ENCODE measurements at places on chromosomes 3 and 15.

DNA sequence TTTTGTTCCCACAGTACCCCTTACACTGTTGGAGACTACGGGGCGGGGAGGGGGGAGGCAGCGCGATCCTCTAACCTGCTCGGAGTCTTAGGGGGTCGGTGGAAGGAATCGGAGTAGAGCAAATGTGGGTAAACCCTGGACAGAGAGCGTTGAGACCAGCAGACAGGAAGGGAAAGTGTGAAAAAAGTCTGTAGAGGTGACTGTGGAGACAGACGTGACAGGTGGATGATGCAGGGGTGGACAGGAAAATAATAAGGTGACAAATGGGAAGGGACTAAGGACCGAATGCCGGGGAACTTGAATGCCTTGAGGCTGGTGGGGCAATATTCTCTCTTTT lies 424 bp downstream of the EAF2 start:
- DNase-seq, result no peak

DNA sequence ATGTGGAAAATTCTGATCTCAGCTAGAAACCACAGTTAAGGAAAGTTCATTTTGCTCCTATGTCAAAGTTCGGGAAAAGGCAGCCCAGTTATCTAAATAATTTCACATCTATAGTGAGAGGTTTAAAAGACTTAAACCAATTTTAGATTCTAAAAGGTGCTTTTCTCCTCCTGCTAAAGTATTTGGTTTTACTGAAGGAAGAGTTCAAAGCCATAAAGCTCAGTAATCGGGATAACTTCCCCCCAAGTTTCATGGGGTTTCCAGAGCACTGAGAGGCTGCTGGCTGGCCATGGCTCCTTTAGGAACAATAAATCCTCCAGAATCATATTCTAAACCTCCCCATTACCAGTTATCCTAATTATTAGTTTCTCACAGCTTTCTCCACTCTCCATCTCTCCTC lies 38.2 kb downstream of the ZIC4 start:
- DNase-seq, result no peak

GRCh38 chr3:65169961-65170360 lies 482.2 kb upstream of the ADAMTS9 start:
- no peak for DNase-seq

DNA sequence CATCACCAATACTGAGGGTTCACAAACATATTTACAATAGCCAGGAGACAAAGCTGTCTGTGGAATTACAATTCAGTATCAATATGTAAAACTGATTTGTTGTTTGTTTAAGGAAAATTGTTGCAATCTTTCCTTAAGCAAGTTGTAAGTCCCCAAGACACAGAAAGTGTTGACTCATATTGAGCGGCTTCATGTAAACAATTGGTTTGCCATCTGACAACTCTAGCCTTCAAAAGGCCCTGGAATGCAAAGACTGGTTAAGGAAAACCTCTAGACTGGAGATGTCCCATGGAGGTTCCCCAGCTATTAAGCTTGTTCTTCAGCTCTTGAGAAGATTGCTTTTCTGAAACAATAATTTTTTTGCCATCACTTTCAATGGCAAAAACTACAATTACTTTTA lies 283.7 kb upstream of the PROK2 start:
- no peak for DNase-seq

GRCh38 chr3:128349963-128350599 lies 116.6 kb downstream of the DNAJB8 start:
- DNase-seq, result no peak

DNA sequence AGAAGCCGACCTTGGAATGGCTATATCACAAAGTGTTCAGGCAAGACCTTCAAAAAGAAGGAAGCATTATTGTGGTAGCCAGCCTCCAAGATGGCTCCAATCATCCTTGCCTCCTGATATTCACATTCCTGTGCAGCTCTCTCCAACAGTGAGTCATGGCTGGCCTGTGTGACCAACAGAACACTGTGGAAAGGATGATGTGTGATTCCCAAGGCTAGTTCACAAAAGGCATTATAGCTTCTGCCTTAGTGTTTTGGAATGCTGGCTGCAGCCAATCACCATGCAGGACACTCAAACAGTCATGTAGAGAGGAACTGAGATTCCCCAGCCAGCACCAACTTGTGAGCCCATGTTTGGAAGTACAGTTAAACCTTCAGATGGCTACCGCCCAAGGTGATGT lies 102.6 kb downstream of the EFL1 start:
- no peak for DNase-seq

GRCh38 chr3:142910280-142910679 lies 21.4 kb upstream of the PCOLCE2 start:
- DNase-seq, result no peak

- DNase-seq, result no peak
Observed at GRCh38 chr3:61422945-61423673, 138.3 kb upstream of the PTPRG start.

- no peak for DNase-seq
Observed at GRCh38 chr3:155308831-155309230, 15.3 kb upstream of the STRIT1 start.

DNA sequence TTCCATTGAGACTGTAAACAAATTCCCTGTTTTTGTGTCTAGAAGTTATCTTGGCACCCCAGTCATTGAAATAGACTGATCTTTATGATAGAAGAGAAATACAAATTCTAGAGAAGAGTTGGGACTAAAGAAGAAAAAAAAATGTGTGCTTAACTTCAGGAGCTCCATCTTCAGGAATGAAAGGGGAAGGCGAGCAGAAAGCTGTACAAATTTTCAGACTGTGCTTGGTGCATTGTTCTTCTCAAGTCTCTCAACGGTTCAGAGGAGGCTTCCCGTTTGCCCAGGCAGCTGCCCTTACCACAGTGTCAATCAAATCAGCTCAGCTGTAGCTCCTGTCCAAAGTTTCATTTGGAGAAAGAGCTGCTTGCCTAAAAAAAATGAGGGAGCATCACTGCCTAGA lies 41.7 kb downstream of the OXSM start:
- no peak for DNase-seq

DNA sequence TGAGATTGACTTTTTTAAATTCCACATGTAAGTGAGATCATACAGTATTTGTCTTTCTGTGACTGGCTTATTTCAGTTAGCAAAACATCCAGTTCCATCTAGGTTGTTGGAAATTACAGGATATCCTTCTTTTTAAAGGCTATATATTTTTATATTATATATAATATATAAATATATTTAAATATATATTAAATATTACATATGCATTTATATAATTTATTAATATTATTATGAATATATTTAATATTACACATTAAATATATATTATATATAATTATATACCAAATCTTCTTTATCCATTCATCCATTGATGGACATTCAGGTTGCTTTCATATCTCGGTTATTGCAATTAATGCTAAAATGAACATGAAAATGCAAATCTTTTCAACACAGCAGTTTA lies 49.9 kb downstream of the FAM227B start:
- DNase-seq, result no peak

DNA sequence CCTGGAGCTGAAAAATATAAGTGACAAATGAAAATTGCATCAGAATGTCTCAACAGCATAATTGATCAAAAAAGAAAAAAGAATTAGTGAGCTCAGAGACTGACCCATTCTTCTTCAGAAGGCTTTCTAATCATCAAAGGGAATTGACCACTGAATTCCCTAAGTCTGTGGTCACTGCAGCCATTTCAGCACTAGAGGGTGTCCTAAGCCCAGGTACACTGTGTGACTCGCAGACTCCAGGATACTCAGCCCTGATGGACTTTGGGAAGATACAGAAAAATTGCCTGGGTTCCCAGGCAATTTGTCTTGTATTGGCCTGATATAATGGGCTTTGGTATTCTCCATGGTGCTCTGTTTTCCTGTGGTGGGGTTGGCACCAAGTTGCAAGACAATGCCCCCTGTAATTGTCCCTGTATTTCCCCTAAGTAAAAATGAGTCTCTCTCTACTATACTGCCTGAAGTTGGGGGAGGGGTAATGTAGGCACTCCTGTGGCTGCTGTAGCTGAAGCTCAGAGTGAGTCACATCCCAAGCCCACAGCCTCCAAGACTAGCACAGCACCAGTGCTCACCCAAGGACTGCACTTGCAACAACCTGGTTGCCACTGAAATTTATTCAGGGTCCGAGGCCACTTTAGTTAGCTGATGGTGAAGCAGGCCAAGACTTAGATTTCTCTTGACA lies 256.0 kb upstream of the STAC start:
- DNase-seq, result no peak

DNA sequence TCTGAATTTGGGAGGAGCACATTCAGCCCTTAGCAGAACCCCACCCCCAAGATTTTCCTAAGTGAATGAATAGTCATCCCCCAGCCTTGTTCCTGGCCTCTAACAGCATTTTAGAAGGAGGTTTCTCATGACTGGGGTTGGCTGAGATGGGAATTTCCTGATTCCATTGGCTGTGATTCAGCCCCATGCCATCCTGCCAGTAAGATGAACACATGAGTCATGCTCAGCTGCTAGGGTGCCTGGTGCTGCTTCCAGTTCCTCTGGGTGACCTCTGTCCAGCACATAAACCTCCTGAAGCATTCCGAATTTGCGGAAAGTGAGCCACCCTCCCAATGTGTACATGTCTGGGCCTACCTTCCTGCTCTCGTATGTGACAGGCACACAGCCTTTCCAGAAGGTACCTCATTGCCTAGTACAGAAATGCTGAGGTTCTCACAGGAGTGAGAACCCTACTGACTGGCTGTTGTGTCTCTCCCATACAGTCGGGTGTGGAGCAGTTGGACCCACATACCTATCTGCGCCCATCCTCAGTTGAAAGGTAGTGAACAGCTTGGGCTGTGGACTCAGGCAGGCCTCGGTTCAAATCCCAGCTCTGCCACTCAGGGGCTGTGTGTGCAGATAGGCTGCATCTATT lies 91.7 kb downstream of the APBA2 start:
- no peak for DNase-seq
